ENCODE measurements at places on chromosomes 11 and 22. TPM values are rescaled to one million over a fixed set of nuclear protein-coding genes. Genes with fewer than 3 reads are reported as not detected.
A peak's percentile ranks its signal among the peaks of the same experiment; 100 is the strongest.

Gene MAJIN
- total RNA-seq = not detected

- DNase-seq = peak; percentile 42
These were observed 19.2 kb downstream of the EIF3M start for GRCh38 chr11:32602657-32603415.

Gene UQCC3
- total RNA-seq = 9.9 TPM

Gene TOMM22
- total RNA-seq = 71.8 TPM

DNA sequence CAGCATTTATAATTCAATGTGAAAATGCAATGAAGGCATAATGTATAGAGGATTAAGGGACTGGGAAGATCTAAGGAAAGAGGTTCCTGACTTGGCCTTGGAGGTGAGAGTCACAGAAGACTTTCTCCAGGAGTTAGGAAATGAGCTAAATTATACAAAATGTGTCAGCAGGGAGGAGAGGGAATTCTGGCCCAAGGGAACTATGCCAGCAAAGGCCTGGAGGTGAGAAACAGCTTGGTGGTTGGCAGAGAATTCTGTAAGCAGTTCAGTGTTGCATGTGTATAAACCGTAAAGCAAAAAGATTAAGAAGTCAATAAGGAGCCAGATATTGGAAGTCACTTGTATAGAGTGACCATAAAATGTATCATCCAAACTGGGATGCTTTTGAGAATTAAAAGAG lies 142.2 kb upstream of the SESN3 start:
- no peak for DNase-seq

Gene MRGPRX4
- total RNA-seq = 0.51 TPM

Gene OR8D1
- total RNA-seq = not detected

DNA sequence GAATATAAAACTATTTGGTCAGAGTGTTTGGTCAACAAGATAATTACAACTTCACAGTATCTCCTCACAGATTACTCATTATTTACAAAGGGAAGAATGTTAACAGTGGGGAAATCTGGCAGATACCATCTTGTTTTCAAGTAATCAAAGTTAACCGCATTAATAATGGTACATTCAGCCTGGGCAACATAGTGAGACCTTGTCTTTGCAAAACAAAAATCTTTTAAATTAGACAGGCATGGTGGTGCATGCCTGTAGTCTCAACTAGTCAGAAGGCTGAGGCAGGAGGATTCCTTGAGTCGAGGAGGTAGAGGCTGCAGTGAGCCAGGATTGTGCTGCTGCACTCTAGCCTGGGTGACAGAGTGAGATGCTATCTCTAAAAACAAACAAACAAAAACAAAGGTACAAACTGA lies 78.5 kb downstream of the ACER3 start:
- DNase-seq = no peak

DNA sequence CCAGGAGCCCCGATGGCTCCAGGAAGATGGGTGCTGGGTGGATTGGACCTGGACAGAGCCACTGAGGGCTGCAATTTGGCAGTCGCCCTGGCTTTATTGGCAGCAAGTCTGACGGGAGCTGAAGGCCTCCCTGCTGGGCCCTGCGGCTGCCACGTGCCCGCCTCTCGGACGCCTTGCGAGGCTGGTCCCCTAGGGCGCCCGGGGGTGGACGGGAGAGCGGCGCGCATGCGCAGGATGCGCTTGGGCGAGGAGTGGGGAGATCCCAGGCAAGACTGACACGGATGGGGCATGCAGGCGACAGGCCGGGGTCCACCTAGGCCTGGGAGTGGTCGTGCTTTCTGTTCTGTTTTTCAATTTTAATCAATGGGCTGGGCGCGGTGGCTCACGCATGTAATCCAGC lies 150.0 kb downstream of the ADAMTS15 start:
- no peak for DNase-seq
